ENCODE measurements at places on chromosomes 7 and 10. TPM values are rescaled to one million over a fixed set of nuclear protein-coding genes. Genes with fewer than 3 reads are reported as not detected.

DNA sequence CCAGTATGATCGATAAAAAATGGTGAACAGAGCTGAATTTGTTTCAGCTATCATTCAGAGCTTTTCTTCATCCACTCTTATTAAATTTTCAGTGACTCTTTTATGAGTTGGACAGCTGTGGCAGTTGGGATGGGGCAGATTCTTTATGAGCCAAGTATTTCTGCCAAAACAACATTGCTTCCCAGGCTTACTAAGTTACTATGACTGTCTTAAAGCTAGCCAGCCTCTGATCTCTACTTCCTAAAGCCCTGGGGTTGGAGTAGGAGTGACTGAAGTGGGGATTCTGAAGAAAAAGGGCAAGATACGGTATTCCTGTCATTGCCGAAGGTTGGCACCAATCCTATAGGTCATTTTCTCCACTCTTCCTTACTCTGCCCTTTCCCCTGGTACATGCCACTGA, 12.7 kb downstream of the RPP30 start:
- no peak for DNase-seq

The NUTM2A gene
- 0.26 TPM for total RNA-seq

The PPP1R17 gene
- total RNA-seq = not detected

DNA sequence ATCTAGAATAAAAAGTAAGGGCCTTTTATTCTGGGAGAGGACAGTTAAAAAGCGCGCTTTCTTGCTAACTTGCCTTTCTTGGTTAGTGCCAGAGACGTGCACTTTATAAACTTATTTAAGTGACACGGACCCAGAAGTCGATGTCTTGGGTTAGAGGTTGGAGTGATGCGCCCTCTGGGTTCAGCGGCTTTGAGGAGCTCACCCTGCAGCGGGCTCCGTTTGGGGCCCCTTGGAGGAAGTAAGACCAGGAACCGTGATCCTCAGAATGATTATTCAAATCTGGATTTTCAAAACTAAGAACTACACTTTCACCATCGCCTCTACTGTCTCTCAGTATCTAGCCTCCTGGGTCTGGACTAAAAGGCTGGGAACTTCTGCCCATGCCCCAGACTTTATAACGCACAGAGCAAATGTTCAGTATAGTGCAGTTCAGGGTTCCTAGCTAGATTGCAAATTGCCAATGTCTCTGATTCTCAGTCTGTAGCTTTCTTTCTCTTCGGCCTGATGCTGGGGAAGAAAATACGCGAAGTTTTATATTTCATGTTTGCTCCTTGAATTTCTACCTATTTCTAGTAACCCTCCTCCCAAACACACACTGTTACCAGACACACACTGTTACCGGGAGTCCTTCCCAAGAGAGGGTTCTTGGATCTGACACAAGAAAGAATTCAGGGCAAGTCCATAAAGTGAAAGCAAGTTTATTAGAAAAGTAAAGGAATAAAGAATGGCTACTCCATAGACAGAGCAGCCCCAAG, 18.6 kb upstream of the SMO start:
- no peak for DNase-seq

GRCh38 chr10:72096115-72097000, 8.0 kb upstream of the SPOCK2 start:
- peak; percentile 16 for DNase-seq

- peak; percentile 77 for DNase-seq
These were observed 145.1 kb downstream of the SEMA3D start for GRCh38 chr7:85041605-85042216.

GRCh38 chr10:22463255-22463654, 118.0 kb downstream of the SPAG6 start:
- no peak for DNase-seq

- no peak for DNase-seq
These were observed 10.0 kb upstream of the TSPAN14 start for GRCh38 chr10:80444124-80444523.

The EGFR gene
- 25.1 TPM for total RNA-seq

DNA sequence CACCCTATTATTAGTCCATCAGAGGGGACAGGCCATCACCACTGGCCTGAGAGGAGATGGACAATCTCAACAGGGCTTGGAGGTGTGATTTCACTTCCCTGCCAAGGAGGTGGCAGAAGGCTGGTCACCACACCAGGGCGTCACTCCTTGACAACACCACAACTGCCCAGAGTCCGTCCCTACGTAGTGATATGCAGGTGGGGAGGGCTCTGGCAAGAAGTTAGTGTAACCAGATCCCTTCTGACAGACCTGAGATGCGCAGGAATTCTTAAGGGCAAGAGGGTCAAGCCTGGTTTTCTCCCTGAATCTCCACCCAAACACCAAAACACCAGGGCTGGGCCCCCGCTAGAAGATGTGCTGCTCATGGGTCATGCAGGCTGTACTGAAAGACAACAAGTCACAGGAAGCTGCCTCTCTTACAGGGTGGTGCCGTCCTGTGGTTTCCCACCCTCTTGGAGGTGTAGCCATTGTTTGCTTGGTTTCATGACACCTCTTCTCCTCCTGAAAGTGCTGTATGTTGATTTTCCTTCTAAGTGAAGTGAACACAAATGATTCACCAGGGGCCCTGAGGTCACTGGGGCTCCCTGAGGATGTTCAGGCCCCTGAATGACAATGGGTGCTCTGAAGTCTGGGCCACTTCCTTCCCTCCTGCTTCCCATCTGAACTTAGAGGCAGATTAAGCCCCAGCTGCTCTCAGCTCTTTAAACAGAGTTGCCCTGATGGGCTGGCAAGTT, 27.1 kb downstream of the ATXN7L1 start:
- DNase-seq = no peak

GRCh38 chr10:84140036-84140379, 699 bp downstream of the GHITM start:
- DNase-seq = peak; percentile 60

DNA sequence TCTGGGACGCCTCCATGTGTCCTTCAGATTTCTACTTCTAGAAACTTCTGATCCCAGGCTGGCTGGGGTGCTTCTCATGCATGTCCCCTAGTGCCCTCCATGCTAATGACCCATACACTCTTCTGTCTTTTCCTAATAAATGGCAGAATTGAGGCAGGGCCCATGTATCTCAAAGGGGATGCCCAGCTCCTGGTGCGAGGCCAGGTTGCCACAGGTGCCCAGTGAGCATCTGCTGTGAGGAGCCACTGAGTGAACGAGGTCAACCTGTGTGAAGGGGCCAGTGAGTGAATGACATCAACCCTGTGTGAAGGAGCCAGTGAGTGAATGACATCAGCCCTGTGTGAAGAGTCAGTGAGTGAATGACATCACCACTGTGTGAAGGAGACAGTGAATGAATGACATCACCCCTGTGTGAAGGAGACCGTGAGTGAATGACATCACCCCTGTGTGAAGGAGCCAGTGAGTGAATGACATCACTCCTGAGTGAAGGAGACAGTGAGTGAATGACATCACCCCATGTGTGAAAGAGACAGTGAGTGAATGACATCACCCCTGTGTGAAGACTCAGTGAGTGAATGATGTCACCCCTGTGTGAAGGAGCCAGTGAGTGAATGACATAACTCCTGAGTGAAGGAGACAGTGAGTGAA, 478.9 kb downstream of the PTPRN2 start:
- no peak for DNase-seq

The NEURL1 gene
- 0.14 TPM for total RNA-seq

DNA sequence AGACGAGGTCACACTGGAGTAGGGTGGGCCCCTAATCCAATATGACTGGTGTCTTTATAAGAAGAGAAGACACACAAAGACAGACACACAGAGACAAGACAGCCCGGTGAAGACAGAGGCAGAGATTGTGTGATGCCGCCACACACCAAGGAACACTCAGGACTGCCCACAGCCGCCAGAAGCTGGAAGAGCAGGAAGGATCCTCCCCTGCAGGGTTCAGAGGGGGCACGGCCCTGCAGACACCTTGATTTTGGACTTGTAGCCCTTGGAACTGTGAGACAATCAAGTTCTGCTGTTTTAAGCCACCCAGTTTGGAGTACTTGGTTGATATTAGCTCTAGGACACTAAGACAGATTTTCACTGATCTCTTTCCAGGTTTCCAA, 72.1 kb upstream of the NANOS1 start:
- no peak for DNase-seq

DNA sequence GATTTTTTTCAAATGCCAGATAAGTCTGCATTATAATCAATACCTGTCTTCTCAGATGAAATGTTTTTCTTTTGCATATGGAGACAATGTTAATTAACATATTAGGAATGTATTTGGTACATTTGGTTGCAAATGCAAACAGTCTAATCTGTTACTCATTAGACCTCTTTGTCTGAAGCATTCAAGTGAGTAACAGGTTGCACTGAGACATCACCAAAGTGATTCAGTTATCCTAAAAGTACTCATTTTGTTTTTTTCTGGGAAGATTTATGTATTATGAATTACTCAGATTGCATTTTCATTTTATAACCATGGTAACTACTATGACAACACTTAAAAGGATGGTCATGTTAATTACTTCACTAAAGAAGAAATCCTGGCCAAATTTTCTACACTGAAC, 513.6 kb downstream of the HTR7 start:
- DNase-seq = no peak

DNA sequence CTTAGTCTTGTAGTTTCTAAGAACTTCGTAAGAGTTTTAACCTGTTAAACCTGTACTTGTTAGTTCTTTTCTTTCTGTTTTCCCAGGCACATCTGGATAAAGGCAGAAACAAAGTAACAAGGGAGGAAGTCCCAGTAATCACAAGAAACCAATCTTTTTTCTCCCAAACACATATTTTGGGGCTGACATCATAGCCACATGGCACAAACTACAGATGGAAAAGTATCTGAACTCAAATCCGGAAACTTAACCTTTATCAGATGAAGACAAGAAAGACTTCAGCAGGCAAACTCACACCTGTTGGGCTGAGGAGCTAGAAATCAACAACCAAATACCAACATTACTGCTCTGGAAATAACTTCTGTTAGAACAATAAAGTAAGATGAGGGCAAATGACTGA, 67.1 kb downstream of the CUBN start:
- DNase-seq = no peak

The HEPACAM2 gene
- total RNA-seq = not detected

- no peak for DNase-seq
These were observed 45.3 kb downstream of the RASGEF1A start for GRCh38 chr10:43221419-43222209.

The SRRM3 gene
- 2.9 TPM for total RNA-seq

- DNase-seq = no peak
These were observed 85.5 kb downstream of the SLC25A13 start for GRCh38 chr7:96236198-96237039.

The GSTO1 gene
- 202 TPM for total RNA-seq

The PRKAR2B gene
- 2.7 TPM for total RNA-seq

- DNase-seq = no peak
These were observed 476 bp upstream of the RET start for GRCh38 chr10:43076311-43076875.

GRCh38 chr7:42192851-42193461, 44.1 kb downstream of the GLI3 start:
- DNase-seq = no peak

DNA sequence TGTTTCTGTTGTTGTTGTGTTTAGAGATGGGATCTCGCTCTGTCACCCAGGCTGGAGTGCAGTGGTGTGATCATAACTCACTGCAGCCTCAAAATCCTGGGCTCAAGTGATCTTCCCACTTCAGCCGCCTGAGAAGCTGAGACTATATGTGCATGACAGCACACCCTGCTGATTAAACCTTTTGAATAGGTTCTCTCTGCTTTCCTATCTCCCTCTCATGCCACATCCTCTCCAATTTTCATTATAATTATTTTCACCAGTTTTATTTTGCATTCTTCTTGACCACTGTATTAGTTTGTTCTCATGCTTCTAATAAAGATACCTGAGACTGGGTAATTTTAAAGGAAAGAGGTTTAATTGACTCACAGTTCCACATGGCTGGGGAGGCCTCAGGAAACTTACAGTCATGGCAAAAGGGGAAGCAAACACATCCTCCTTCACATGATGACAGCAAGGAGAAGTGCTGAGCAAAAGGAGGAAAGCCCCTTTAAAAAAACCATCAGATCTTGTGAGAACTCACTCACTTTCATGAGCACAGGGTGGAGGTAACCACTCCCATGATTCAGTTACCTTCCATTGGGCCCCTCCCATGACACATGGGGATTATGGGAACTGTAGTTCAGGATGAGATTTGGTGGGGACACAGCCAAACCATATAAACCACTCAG, 12.9 kb downstream of the AGK start:
- DNase-seq = no peak

The ITPRID1 gene
- not detected for total RNA-seq

GRCh38 chr10:12358863-12359564, 9.7 kb downstream of the CAMK1D start:
- no peak for DNase-seq

DNA sequence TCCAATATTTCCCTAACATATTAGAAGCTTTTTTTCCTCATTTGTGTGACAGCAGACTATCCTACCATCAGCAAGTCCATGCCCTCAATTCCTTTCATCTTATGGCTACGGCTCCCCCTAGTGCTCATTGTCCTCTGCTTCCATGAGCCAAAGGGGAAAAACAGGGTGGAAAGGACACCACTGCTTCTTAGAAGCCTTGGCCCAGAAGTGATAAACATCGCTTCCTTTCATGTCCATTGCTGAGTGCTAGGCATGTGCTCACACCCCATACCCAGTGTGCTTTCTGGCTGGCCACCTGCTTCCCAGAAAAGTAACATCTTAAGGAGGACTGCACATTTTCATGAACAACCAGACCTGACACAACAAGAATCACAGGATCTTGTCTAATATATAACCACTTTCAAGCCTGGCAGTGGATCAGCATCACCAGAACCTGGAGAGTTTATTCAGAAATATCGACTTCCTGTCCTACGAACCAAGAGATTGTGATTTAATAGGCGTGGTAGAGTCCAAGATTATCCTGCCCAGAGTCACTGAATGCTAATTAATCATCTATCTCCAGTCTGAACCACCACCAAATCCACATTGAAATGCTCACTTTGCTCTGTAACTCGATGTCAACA, 650.5 kb upstream of the SORCS1 start:
- DNase-seq = peak; percentile 76

The CPVL gene
- 30.0 TPM for total RNA-seq

The MYPN gene
- 5.4 TPM for total RNA-seq

GRCh38 chr10:132443605-132443982, 46.6 kb downstream of the PWWP2B start:
- peak; percentile 39 for DNase-seq

DNA sequence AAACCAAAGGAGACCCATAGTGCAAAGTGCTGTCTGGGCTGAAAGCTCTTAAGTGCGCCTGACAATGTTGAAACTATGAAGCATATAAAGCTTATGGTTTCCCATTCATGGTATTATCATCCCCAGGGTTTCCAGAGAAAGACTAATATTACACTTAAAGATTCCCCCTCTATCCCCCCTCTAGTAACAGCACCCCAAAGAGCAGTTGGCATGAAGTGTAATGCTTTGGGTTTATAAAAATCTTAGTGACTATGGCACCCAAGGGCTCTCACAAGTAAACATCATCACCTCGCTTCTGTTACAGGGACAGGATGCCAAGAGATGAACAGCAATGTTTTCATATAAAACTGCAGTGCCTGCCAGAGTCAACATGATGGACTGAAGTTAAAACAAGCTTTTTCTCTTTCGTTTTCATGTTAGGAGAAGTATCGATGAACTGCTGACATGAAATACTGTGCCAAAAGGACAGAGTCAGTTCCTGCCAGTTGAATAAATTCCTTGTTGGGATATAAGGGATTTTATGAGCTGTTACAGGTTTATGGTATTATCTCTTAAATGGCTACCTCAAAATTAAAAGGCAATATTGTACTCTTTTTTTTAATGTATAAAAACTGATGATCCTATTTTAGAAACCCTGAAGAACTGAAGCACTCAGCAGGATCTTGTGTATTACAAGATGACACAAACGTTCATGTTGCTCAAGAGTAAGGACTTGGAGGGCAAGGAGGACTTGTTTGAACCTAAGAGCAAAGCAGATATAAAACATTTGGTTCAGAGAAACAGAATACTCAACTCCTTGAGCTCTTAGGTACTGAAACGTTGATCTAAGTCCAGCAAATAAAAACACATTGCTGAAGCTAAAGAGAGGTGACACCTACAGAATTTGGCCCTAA, 203.7 kb upstream of the IMMP2L start:
- DNase-seq = no peak
